ENCODE measurements at places on chromosomes 2 and 18. TPM values are rescaled to one million over a fixed set of nuclear protein-coding genes. Genes with fewer than 3 reads are reported as not detected.

DNA sequence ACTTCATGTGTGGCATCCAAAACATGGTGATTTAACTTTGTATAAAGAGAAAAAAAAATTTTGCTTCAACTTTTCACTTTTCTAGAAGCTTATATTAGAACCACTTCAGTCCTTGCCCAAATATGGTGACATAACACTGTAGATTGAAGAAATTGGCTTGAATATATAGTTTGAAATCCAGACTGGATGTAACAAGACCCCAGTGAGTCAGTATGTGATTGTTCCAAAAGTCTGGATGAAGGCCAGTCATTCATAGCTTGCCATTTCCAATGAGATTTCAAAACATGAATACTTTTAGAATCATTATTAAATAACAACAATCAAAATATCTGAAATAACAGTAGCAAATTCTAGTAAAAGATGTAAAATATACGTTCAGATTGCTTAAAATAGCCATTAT is 104.8 kb upstream of the FN1 start:
- DNase-seq: no peak

DNA sequence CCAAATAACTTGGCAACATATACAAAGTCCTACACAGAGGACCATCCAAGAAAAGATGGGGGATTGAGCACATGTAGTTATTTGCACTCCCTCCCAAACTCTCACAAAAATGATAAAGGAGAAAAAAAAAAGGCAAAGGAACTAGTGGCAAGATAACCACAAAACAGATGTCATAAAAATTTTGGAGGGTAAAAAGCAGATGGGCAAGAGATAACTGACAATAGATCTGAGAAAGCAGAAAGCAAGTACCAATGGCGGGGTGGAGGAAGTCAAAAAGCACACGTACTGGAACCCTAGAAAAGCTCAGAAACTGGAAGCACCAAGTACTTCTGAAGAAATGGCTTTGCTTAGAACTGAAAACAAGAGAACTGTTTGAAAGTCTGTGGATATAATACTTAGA is 82.0 kb downstream of the WDPCP start:
- no peak for DNase-seq

Gene IGFBP5
- 75.3 TPM for total RNA-seq

Gene GALNT13
- 8.3 TPM for total RNA-seq

- DNase-seq: no peak
Observed at GRCh38 chr2:56739413-56739812, 555.6 kb downstream of the CCDC85A start.

DNA sequence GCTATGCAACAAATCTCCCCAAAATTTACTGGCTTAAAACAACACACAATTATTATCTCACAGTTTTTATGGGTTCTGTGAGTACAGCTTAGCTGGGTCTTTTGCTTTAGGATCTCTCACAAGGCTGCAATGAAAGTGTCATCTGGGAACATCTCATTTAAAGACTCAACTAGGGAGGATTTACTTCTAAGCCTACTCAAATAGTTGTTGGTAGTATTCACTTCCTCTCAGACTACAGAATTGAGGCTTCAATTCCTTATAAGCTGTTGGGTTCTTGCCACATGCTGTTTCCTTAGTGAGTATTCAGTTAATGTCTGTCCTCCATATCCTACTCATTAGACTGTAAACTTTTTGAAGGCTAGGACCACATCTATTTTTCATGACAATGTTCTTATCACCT is 72.3 kb downstream of the MDH1 start:
- DNase-seq: no peak

Gene CCDC102B
- 3.1 TPM for total RNA-seq

DNA sequence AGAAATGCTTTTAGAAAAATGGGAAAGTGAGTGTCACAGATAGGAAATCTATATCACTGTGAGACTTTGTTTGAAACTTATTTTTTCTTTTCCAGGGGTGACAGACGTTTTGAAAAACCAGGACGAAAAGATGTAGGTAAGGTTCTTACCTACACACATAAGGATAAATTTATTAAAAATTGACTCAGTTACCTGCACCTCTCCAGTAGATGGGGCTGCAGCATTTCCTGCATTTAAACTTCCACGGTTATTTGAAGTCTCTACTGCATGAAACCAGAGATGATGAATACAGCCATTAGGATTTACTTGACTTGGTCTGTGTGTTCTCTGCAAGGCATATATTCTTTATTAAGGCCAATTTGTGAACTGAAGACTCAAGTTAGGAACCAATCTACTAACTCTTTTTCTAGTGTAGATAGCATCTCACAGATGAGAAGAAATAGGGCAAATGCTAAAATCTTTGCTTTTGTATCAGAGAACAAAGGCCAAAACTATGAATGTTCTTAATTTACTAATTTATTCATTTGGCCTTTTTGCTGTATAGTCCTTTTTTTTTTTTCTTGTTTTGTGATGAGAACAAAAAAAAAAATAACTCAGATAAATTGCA is 15.0 kb downstream of the KCNJ13 start:
- no peak for DNase-seq

- no peak for DNase-seq
Observed at GRCh38 chr2:9230051-9230802, 23.6 kb downstream of the ASAP2 start.

- no peak for DNase-seq
Observed at GRCh38 chr2:230205721-230206120, 14.1 kb downstream of the SP110 start.

Gene HMSD
- 5.5 TPM for total RNA-seq

Gene TMEM237
- 57.8 TPM for total RNA-seq

GRCh38 chr2:12717191-12718014 is 667 bp downstream of the TRIB2 start:
- peak; percentile 49 for DNase-seq

Gene PSMA8
- 0.29 TPM for total RNA-seq

Gene ST8SIA5
- total RNA-seq: 5.3 TPM

Gene C1D
- total RNA-seq: 17.7 TPM

DNA sequence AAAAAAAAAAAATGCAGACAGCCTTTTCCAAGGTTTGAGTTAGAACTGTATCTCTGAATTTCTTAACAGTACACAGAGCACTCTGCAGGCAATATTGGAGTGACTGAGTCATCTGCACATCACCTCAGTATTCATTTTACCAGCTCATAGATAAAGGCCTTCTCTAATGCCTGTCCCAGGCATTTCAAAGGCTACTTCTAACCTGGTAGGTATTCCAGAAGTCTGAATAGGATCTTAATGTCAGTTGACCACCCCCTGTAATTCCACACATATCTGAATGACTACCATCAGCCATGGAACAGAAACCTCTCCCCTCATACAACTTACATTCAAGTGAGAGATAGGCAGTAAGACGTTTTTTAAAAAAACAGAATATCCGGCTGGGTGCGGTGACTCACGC is 9.0 kb downstream of the METTL21A start:
- no peak for DNase-seq

Gene VWA3B
- total RNA-seq: 0.47 TPM

DNA sequence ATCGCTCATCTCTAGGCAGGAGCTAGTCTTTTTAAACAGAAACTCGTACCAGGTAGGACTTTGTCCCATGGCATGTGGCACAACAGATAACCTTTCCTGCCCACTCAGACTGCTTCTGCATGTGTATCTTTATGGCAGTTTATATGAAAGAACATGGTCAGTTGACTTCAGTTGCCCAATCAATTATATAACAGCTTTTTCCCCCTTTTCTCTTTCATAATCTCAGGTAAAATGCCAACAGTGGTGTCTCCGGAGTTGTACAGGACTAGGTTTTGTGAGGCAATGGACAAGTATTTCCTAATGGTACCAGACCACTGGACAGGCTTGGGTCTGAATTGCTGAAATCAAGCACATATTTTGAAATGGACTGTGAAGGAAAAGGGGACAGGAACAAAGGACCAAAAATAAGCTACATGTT is 51.6 kb upstream of the PTH2R start:
- DNase-seq: no peak

Gene SCYGR2
- not detected for total RNA-seq

DNA sequence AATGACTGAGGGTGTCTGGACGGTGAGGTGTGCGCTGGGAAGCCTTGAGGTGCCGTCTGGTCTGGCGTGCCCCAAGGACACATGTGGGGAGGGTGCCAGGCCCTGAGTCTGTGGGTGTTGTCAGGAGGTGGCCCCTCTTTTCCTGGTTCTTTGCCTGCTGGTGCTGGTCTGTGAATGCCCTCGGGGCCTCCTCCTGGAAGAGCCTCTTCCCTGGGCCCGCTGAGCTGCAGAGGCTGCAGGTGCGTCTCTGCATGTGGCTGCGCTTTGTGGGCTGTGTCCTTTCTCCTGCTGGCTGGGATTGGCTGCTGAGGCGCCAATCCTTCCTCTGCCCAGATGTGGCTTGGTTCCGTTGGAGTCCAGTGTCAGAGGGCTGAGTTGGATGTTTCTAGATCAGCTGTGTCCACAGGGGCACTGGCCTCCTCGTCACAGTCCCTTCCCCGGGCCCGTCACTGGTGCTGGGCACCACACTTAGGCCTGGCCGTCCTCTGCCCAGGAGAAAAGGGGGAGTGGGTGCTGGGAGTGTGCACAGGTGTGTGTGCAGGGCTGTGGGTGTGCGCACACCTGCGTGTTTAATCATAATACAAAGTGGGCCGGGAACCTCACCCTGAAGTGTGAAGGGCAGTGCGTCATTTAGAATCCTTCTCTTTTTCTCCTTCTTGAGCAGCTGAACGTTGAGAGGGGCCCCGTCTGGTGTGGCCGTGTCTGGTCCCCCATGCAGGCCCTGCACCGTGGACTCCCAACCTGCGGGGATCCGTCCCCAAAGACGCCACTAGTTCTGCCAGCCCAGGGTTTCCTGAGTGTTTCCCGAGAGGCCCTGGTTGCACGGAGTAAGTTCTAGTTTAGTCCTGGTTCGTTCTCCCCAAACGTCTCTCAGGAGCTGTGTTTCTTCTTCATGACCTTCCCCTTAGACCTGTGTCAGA is 35.5 kb downstream of the RTP5 start:
- DNase-seq: no peak

GRCh38 chr2:2777213-2777612 is 446.1 kb upstream of the MYT1L start:
- no peak for DNase-seq

Gene NTSR2
- not detected for total RNA-seq

Gene RNU2-63P
- not detected for total RNA-seq

GRCh38 chr18:35024965-35025364 is 16.2 kb upstream of the MAPRE2 start:
- no peak for DNase-seq

Gene SMAD2
- total RNA-seq: 145 TPM

DNA sequence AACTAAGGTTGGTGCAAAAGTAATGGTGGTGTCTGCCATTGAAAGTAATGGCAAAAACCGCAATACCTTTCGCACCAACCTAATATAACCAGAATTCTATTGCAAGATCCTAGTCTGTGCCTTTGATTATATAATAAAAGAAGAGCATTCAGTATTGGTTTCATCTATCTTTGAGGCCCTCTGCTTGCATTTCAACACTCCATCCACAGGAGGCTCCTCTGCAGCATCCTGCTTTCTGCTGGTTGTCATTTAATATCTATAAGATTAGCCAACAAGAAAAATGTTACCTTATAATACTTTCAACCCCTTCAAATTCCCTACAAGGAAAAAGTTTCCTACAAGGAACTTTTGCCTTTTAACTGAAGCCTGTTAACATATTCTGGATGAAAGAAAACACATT is 139.2 kb downstream of the CDCA7 start:
- DNase-seq: no peak

Gene INHBB
- 0.16 TPM for total RNA-seq

Gene GPAT2
- total RNA-seq: not detected

GRCh38 chr2:224666951-224667553 is 49.1 kb downstream of the CCDC195 start:
- DNase-seq: no peak

Gene LYPD1
- total RNA-seq: 7.1 TPM

GRCh38 chr2:212752730-212753351 is 214.2 kb upstream of the ERBB4 start:
- DNase-seq: no peak

Gene SH3BP4
- total RNA-seq: 49.0 TPM

Gene ZBTB14
- total RNA-seq: 14.8 TPM

Gene CLEC4F
- total RNA-seq: not detected

- DNase-seq: no peak
Observed at GRCh38 chr2:37894601-37895000, 30.5 kb upstream of the RMDN2 start.

- DNase-seq: no peak
Observed at GRCh38 chr2:235781775-235782174, 287.9 kb downstream of the AGAP1 start.

DNA sequence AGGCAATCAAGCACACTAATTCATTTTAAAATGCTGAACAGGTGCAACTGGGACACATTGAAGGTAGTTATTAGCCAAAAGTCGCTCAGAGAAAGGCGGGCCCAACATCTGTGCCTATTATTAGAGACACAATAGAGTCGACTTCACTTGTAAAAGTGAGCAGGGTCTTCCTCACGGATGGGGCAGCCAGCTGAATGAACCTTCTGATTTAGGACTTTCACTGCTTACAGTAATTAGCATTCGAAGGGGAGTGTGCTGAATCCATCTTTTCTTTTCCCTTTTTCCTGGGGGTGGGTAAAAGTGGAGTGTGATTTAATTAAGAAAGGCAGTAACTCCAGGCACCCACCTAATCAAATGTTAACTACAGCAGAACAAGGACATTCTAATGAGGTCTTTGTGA is 677.7 kb downstream of the DCDC2C start:
- DNase-seq: no peak

GRCh38 chr2:235050980-235051351 is 99.1 kb downstream of the SH3BP4 start:
- DNase-seq: no peak

Gene COLEC12
- total RNA-seq: 0.55 TPM

DNA sequence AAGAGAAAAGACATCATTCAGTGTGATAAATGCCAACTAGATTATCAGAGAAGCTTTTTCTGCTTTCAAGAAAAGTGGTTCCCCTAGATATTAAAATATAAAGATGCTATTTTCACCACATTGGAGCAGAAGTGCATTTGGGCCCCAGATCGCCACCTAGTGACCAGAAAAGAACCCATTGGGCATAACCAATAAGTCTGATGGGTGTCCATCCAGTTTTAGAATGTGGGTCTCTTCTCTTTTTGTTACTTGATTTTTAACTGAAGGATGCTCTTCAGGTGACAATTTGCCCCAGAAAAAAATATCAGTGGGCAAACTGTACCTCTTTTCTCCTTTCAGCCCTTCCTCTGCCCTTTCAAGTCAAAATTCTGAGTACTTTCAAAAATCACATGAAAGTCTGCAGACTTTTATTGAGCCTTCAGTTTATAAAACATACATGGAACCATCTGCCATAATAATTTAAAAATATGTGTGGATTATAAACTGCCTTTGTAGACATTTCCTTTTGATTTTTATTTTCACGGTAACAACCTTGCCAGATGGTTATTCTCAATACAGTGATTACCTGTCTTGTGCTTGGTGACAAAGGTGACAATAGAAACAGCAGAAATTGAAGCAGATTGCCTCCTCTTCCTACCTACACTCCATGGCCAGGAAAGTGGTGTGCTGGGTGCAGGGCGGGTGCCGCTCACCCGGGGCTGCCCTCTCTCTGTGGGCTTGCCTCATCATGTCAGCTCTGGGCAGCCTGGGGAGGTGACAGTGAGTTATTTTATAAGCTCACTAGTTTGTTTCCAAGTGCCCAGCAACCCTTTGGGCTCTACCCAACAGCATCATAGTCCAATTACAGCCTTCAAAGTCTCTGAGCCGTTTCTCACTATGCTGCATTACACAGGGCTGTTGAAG is 124.5 kb downstream of the DCDC2C start:
- no peak for DNase-seq

Gene AGXT
- 1.0 TPM for total RNA-seq

- no peak for DNase-seq
Observed at GRCh38 chr18:35605686-35606417, 24.3 kb downstream of the GALNT1 start.
